Occipital lobe (tissue), 3 donors: ENCODE measurements at places on chromosomes 7 and 10. TPM values are rescaled to one million over a fixed set of nuclear protein-coding genes. Genes with fewer than 3 reads are reported as not detected.

The CASTOR2 gene
- 63.0 TPM for total RNA-seq

The SRPK2 gene
- 226 TPM for total RNA-seq

The GIMAP5 gene
- total RNA-seq, result 3.7 TPM

The RBAK gene
- 15.6 TPM for total RNA-seq

The AKR1C3 gene
- 8.0 TPM for total RNA-seq

The CYP2C19 gene
- total RNA-seq, result 0.16 TPM

The AKR1C4 gene
- total RNA-seq, result not detected

The GDF10 gene
- total RNA-seq, result 3.1 TPM

The CHAT gene
- total RNA-seq, result 0.62 TPM

The HMX3 gene
- total RNA-seq, result not detected

The OPALIN gene
- not detected for total RNA-seq

The INMT gene
- total RNA-seq, result 0.16 TPM
